ENCODE measurements at places on chromosomes 1 and 21. TPM values are rescaled to one million over a fixed set of nuclear protein-coding genes. Genes with fewer than 3 reads are reported as not detected.

IFI44 gene
- 16.4 TPM for total RNA-seq

WDR64 gene
- not detected for total RNA-seq

CACHD1 gene
- total RNA-seq, result 26.0 TPM

RAB42 gene
- total RNA-seq, result 8.2 TPM

JAM2 gene
- 4.9 TPM for total RNA-seq

RHOC gene
- 291 TPM for total RNA-seq

CYP4Z1 gene
- 4.3 TPM for total RNA-seq

SPATC1L gene
- total RNA-seq, result 3.9 TPM

AK4 gene
- 75.8 TPM for total RNA-seq

BEND5 gene
- total RNA-seq, result 1.0 TPM

ACBD6 gene
- total RNA-seq, result 39.5 TPM

SH2D1B gene
- 0.19 TPM for total RNA-seq

TGFB2 gene
- total RNA-seq, result 4.7 TPM

SELENBP1 gene
- total RNA-seq, result 182 TPM

AJAP1 gene
- 0.60 TPM for total RNA-seq

FAM3B gene
- total RNA-seq, result not detected

PRAMEF17 gene
- not detected for total RNA-seq

NCAM2 gene
- 0.31 TPM for total RNA-seq
